ENCODE measurements at places on chromosomes 7 and 10.
A peak's percentile ranks its signal among the peaks of the same experiment; 100 is the strongest.

DNA sequence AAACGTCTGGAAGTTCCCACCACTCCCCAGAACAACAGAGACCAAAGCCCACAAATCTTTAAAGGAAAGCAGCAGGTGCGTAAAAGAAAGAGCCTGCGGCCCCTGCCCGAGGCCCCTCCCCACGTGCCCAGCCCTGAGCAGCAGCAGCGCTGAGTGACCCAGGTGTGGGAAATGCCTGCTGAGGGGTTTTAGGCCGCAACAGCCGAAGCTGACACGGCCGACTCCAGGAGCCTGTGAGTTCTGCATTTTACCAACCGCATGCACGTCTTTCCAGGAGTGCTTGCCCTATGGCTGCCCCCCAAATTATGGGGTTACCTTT, 1.6 kb upstream of the KNDC1 start:
- no peak for DNase-seq

- DNase-seq = peak; percentile 37
Observed at GRCh38 chr7:20038676-20039075, 178.5 kb downstream of the MACC1 start.

DNA sequence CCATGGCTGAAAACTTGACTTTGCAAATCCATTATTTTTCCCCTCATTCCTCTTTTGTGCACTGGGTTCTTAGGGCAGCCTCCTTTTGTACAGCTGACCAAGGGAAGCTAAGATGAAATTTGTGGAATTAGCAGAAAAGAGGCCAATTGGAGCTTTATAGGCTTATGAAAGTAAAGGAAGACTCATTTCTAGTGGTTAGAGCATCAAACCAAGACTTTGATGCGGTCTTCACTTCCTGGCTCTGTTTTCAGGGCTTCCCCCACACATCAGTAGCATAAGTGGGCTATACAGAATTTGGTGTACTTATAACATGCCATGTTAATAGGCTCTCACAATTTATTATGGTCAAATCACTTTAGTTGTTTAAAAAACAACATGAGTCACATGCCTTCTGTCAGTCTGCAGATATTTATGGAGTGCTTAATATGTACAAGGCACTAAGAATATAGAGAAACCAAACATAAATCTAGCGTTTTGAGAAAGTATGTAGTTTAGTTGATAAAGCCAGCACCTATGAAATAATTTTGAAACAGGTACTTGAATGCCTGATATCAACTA, 5.7 kb downstream of the AUTS2 start:
- DNase-seq = no peak

DNA sequence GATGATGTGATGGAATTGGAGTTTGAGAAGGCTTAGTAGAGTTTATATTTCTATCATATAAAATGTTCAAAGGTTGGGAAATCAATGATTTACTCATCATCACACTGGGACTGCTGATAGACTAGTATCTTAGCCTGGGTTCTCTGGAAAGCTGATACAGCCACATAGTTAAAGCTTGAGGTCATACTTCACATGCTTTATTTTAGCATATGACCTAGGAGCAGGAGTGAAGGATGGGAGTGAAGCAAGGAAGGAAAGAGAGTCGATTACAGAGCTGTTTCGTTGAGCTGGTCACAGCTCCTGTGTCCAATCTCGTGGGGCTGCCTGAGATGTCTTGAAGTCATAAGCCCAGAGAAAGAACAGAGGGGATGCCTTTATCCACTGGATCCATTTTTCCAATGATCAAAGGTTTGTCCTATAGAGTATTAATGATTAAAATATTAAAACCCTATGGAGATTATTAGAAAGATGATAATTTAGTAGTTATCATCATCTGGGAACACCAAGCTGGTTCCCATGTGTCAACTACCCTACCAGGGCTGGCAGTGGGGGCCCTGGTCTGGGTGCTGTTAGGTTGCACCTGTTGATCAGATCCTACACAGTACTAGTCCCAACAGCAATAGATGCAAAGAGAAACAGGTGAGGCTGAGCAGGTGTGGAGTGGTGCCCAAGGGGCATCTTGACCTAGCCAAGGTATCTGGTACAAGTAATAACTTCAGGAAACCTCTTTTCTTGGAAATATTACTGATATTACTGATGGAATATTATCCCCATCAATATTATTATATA, 77.8 kb downstream of the BAMBI start:
- DNase-seq = no peak

DNA sequence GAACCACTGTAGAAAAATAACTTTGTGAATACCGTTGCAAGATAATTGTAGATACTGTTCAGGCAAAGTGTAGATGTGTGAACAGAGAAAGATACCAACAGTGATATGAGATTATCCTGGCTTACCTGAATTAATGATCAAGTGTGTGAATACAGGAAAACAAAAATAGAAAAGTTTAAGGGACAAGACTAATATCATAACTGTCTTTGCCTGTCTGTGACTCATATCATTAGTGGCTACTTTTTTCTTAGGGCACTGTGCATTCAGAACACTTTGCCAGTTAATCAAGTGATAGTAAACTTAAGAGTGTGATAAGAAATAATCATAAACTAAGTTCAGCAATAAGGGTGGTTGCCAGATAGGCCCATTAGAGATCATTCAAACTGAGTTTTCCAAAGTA, 323.0 kb upstream of the LRGUK start:
- DNase-seq = no peak

DNA sequence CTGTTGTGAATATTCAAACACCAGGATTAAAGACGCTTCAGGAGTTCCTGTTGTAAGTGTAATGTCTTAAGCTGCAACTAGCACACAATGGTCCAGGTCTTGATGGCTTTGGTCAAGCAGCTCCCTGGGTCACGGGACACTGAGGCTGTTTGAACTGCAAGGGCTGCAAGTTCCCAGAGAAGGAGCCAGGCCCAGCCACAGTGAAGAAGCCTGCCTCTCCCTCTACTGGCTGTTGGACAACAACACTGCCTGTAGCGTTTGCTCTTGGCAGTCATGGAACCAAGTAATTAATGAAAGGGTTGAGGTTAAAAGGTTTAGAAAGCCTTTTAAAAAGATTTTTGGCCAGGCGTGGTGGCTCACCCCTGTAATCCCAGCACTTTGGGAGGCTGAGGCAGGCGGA, 31.9 kb upstream of the GUSB start:
- peak; percentile 62 for DNase-seq

GRCh38 chr7:151710646-151711434, 166.1 kb downstream of the PRKAG2 start:
- no peak for DNase-seq

GRCh38 chr7:134155206-134155605, 28.1 kb downstream of the LRGUK start:
- DNase-seq = peak; percentile 3

DNA sequence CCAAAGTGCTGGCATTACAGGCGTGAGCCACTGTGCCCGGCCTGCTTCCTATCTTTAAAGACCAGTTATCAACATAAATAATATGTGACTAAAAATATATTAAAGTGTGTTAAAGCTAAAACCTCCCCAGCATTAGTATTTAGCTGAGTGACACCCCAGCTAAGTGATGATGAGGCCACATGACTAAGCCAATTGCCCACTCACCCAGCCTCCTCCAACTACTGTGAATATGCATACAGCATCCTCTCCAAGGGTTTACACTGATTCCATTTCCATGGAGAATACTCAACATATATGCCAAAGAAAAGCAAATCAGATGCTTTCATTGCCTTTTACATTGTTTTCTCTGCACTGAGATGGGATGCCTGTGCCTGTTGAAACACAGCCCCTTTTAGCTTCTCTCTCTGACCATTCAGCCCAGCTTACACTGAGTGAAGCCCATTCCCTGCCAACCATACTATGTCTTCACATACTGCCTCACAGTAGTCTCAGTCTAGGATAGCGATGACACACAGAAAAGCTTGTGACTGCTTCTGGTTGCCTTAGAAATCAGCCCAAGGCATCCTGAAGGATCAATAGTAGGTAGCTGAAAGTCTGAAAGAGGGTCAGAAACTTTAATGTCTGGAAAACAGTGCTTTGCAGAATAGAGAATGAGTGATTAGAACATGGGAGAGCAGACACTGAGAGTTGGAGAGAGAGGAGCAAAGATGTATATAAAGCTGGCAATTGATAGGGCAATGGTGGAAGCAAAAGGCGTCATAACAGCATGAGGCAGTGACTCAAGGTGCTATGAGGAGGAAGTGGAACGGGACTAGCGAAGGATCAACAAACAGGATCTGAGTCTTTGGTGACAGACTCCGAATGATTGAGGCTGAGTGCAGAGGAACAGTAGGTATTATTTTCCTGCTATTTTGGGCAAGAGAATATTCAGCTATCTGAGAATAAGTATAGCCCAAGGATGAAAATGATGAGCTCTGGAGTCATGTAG, 19.8 kb upstream of the ATE1 start:
- DNase-seq = no peak

- DNase-seq = peak; percentile 61
Observed at GRCh38 chr10:93475871-93476270, 6.3 kb downstream of the MYOF start.

DNA sequence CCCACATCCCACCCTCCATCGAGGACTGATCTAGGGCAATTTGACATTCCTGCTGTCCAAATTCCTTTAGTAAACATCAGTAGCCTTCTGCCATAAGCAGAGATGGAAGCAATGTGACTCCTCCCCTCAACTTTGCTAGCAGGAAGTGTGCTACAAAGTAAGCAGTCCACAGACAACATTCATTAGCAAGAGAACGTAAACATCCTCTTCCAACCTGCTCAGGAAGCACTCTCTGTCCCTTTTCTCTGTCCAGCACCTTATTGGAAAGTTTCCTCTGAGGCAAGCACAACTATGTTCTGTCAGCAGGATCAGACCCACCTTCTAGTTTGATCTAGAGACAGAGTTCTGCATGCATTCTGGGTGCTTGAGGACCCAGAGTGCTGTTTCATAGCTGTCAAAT, 48.1 kb upstream of the LRGUK start:
- no peak for DNase-seq

DNA sequence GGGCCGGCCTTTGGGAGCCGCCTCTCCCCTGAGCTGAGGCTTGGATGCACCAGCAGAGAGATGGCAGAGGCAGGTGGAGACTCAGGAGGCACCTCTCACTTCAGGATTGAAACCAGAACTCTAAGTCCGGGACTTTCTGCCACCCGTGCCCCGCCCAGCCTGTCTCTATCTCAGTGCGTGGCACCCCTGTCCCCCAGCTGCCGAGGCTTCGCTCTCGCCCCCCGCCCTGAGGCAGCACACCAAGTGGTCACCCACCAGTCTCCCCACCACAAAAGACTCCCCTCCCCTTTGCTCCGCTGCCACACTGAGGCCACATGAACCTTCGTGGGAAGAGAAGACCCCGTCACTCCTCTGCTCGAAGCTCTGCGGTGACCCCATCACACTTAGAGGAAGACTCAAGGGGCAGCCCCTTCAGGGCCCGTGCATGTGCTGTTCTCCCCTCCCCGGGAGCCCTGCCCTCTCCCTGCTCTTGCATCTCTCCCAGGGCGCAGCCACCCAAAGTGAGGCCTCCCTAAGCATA, 166.7 kb downstream of the PRKAG2 start:
- no peak for DNase-seq

DNA sequence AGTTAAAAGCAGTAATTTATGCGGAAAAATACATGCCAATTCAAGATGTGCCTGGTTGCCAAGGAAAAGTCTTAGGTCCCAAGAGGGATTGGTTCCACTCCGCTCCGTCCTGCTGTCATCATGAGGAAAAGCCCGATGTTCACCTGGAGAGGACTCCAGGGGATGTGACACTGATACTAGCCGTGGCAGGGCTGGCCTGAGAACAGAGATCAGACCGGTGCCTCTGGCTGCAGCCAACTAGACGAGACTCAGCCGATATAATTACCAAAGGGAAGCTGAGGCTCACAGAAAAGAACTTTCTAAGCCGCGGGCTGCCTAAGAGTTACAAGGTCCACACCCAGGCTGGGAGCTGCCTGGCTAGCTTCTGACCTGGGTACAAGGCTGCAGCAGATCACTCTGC, 81.3 kb upstream of the UNC5B start:
- DNase-seq = no peak

GRCh38 chr10:104296687-104297436, 27.9 kb downstream of the GSTO2 start:
- DNase-seq = no peak

DNA sequence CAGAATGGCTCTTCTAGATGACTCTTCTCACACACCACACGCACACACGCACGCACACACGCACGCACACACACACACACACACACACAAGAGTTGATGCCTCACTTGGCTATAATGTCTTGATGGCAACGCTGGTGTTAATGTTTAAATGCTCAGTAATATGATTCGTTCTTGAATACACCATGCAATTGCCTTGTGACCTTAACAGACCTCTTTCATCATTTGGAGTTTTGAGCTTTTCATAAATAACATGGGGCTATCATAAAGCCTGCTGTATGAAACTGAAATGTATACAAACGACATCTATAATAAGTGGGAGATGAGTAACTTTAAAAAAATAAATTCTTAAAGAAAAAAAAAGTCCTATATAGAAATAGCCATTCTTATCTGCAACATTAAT, 8.2 kb downstream of the JCAD start:
- no peak for DNase-seq

- no peak for DNase-seq
Observed at GRCh38 chr7:148838905-148839304, 45.2 kb downstream of the EZH2 start.

DNA sequence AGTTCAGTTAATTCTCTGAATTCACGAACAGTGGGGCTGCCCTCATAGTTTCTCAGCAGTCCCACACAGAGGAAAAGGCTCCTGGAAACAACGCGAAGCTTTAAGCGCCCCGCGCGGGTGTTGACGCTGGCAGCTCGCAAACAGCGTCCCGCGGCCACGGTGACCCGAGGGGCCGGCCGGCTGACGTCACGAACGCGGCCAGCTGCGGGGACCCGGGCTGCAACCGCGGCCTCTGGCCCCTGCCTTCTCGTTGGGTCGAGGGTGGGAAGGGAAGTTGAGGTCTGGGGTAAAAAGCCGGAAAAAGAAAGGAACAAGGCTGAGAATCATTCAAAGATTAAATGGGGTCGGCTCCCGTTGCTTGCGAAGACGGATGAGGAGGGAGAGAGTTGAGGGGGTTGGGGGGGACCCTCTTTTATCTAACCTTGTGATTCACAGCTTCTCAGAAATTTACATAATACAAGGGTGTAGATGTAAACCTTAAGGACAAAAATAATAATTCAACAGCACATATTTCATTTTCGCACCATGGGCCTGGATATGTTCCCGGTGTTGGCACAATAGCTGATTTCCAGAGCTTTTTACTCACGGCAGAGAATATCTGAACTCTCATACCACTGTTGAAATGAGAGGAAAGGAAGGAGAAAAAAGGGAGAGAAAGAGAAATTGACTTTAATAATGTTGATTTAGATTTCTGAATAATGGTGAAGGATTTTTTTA, 7.3 kb upstream of the FEZF1 start:
- DNase-seq = no peak

DNA sequence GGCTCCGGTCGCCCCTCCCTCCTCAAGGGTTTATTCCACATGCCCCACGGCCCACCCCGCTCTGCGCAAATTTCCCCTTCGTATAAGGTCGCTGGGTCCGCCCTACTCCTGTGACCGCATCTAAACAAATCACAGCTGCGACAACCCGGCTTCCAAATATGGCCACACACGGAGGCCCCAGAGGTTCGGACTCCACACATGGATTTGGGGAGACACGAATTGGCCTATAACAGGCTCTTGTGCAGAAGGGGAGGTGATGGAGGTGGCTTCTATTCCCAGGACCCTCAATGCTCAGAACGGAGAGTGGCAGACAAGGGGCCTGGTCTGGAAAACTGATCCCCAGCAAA, 90.1 kb downstream of the FOXL3 start:
- no peak for DNase-seq

Data from AG10803 (cell line).